ENCODE measurements at places on chromosomes 3 and 15. TPM values are rescaled to one million over a fixed set of nuclear protein-coding genes. Genes with fewer than 3 reads are reported as not detected.

DUOXA2 gene
- not detected for total RNA-seq

CCR3 gene
- not detected for total RNA-seq

DNAJC19 gene
- 25.7 TPM for total RNA-seq

CMC1 gene
- 14.3 TPM for total RNA-seq

NR2F2 gene
- total RNA-seq, result 88.4 TPM

CHRNA5 gene
- 6.0 TPM for total RNA-seq

Measured in mesangial cell (primary cell).